ENCODE measurements at places on chromosomes 12 and 14.
A peak's percentile ranks its signal among the peaks of the same experiment; 100 is the strongest.

DNA sequence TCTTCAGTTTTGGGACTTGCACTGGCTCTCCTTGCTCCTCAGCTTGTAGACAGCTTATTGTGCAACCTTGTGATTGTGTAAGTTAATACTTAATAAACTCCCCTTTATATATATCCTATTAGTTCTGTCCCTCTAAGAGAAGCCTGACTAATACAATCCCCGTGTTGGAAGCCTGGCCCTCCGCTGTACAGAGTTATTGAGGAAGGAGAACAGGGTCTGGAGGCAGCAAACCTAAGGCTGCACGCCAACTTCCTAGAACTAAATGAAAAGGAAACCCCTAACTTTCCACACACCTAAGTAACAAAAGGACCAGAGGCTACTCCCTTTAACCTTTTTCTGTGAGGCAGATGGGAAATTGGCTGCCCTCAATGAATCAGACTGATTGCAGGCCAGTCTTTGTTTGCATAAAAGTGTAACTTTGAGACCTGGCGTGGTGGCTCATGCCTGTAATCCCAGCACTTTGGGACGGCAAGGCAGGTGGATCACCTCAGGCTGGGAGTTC, 42.6 kb upstream of the LIMA1 start:
- peaks cover 10% of the 10 kb centered on the region for H3K4me1 ChIP-seq
- peak overlapping the region; percentile 40 for H3K27ac ChIP-seq
- no peaks in the 10 kb centered on the region for H3K36me3 ChIP-seq
- no peak overlapping the region for H3K4me3 ChIP-seq
- DNase-seq: no peak
- no peaks in the 10 kb centered on the region for H3K27me3 ChIP-seq

DNA sequence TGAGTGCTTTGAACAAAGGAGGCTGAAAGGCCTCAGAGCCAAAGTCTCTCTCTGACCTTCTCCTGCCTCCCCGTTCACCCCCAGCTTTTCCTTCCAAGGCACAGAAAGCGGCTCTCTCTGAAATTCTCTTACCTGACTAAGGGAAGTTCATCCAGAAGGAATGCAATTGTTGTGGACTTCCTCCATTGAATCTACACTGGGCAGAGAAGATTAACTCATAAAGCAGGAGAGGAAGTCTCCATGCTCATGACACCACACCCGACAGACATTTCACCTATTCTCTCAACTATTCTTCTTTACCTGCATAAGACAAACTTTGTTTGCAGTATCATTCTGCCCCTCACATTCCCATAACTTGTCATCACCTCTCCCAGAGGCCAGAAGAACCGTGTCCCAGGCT, 129.3 kb upstream of the CCDC175 start:
- H3K4me1 ChIP-seq: no peaks in the 10 kb centered on the region
- H3K4me3 ChIP-seq: no peak overlapping the region
- DNase-seq: no peak
- H3K27ac ChIP-seq: no peak overlapping the region
- no peaks in the 10 kb centered on the region for H3K36me3 ChIP-seq

GRCh38 chr14:94111276-94112095, 950 bp downstream of the IFI27 start:
- H3K36me3 ChIP-seq: no peaks in the 10 kb centered on the region
- peak overlapping the region; percentile 48 for H3K4me3 ChIP-seq
- H3K27me3 ChIP-seq: no peaks in the 10 kb centered on the region
- no peak for DNase-seq

- no peak overlapping the region for H3K4me3 ChIP-seq
- H3K36me3 ChIP-seq: no peaks in the 10 kb centered on the region
- H3K27ac ChIP-seq: no peak overlapping the region
- H3K27me3 ChIP-seq: no peaks in the 10 kb centered on the region
Observed at GRCh38 chr12:78406828-78407227, 457.7 kb upstream of the SYT1 start.

GRCh38 chr12:65673732-65674131, 150.6 kb upstream of the HMGA2 start:
- no peak overlapping the region for H3K4me3 ChIP-seq
- no peaks in the 10 kb centered on the region for H3K36me3 ChIP-seq
- no peaks in the 10 kb centered on the region for H3K27me3 ChIP-seq
- DNase-seq: no peak

- no peaks in the 10 kb centered on the region for H3K27me3 ChIP-seq
- no peak for DNase-seq
- H3K36me3 ChIP-seq: no peaks in the 10 kb centered on the region
- H3K4me1 ChIP-seq: peaks cover 34% of the 10 kb centered on the region
Observed at GRCh38 chr14:64765740-64766302, 61.6 kb downstream of the PLEKHG3 start.

- peak overlapping the region; percentile 79 for H3K27ac ChIP-seq
- H3K27me3 ChIP-seq: no peaks in the 10 kb centered on the region
- DNase-seq: no peak
- H3K36me3 ChIP-seq: no peaks in the 10 kb centered on the region
- H3K4me1 ChIP-seq: peaks cover 10% of the 10 kb centered on the region
Observed at GRCh38 chr12:21656905-21657325, 727 bp downstream of the LDHB start.

DNA sequence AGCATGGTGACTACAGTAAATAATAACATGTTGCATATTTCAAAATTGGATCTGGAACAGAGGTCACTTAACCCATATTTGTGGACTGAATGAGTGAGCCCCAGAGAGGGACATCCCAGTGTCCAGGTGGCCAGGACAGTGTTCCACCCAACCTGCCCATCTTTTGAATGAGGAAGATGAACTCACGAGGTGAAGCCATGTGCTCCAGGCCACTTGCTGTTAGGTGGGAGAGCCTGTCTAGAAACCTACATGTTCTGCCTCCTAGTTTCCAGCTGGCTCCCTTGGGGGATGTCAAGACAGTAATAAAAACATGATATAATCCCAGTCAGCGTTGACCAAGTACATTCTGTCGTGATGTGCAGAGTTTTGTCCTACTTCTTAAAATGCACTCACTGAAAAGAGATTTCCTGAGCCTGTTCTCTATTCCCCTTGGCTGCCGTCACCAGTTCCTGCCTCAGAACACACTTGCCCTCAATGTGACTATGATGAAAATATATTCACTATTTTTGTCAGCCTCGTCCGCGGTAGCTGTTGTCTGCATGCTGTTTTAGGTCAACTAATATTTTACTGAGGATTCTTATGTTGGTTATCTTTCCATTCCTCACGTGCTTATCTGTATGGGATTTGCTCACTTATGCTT, 25.7 kb downstream of the TSPAN9 start:
- no peak overlapping the region for H3K4me3 ChIP-seq
- no peak overlapping the region for H3K27ac ChIP-seq
- H3K27me3 ChIP-seq: no peaks in the 10 kb centered on the region

- H3K27ac ChIP-seq: no peak overlapping the region
- no peaks in the 10 kb centered on the region for H3K4me1 ChIP-seq
- DNase-seq: no peak
Observed at GRCh38 chr12:29738365-29738764, 45.4 kb downstream of the TMTC1 start.

DNA sequence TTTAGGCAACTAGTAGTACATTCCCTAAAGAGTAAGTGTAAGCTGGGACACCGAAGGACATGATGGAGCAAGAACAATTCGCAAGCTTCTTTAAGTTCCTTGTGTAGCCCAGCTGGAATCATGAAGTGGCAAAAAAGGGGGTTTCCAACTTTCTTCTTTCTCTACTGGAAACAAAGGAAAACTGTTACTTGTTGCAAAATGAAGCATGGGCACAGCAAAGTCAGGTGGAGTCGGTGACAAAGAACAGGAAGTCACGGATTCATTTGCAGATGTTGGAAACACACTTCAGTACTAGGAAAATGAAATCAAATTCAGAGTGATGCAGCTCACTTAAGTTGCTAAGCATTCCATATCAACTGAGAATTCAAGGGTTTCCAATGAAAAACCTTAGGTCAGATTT, 706.9 kb upstream of the STXBP6 start:
- H3K36me3 ChIP-seq: no peaks in the 10 kb centered on the region
- H3K27ac ChIP-seq: no peak overlapping the region
- no peak for DNase-seq
- H3K4me1 ChIP-seq: no peaks in the 10 kb centered on the region

- no peaks in the 10 kb centered on the region for H3K36me3 ChIP-seq
- H3K27ac ChIP-seq: no peak overlapping the region
- H3K27me3 ChIP-seq: no peaks in the 10 kb centered on the region
- H3K4me1 ChIP-seq: peaks cover 1% of the 10 kb centered on the region
- no peak for DNase-seq
- H3K4me3 ChIP-seq: no peak overlapping the region
Observed at GRCh38 chr14:70803321-70804310, 5.7 kb downstream of the MAP3K9 start.

DNA sequence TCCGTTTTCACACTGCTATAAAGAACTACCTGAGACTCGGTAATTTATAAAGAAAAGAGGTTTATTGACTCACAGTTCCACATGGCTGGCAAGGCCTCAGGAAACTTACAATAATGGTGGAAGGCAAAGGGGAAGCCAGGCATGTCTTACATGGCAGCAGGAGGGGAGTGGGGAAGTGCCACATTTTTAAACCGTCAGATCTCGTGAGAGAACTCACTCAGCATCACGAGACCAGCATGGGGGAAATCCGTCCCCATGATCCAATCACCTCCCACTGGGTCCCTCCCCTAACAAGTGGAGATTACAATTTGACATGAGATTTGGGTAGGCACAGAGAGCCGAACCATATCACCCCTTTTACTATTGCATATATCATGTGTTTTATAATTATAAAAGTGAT, 2.0 kb upstream of the PIGH start:
- H3K27ac ChIP-seq: no peak overlapping the region
- H3K4me3 ChIP-seq: no peak overlapping the region
- H3K27me3 ChIP-seq: no peaks in the 10 kb centered on the region

DNA sequence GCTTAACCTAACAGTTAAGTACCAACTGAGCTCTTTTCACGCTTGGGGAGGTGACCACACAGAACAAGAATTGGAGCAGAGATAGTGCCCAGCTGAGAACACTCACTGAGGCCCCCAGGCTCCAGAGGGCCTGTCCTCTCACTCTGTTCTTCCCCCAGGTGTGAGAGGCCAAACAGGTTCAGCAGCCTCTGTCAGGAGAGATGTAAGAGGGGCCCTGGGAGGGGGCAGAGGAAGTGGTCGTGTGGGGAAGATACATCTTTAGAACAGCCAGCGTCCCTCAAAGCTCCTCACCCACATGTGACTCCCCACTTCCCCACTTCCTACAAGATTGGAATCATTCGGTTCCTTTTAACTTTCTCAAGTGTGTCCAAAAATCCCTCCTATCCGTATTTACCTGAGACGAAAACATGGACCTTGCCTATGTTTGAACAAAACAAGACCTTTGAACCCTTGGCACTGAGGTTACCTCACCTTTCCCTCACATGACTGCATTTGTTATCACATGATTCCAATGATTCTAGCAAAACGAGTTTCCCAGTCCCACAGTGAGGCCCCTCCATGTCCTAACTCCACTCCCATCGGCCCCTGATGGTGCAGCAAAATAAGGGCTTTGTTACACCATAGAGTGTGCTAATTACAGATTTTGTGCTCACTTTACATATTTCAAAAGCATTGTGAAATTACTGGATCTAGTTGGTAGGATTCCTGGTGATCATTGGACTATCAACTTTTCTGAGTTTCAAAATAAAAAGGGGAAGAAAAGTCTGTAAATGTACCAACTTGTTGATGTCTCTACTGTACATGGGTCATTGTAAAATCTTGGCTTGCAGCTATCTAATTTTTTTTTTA, 40.0 kb upstream of the PAPOLA start:
- H3K27ac ChIP-seq: no peak overlapping the region
- DNase-seq: no peak
- H3K4me3 ChIP-seq: no peak overlapping the region
- H3K27me3 ChIP-seq: no peaks in the 10 kb centered on the region

DNA sequence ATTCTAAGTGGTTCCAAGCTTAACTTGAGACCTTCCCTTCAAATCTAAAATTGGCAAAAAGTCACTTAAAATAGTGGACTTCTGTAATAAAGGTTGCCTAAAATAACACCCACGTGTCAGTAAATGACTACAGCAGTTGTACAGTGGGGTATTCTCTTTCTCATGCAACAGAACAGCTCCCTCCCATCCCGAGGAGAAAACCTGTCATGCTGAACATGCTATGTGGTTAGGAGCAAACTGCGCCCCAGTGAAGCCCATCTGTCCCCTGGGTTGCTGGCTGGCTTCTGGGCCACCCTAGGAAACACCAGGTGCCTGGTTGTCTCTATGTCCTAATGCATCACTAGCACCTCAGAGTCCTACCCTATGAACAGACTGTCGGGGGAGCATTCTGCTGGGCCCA, 2.7 kb downstream of the BTBD6 start:
- H3K27me3 ChIP-seq: no peaks in the 10 kb centered on the region
- peaks cover 33% of the 10 kb centered on the region for H3K4me1 ChIP-seq
- H3K4me3 ChIP-seq: no peak overlapping the region
- no peak for DNase-seq

GRCh38 chr14:55221186-55221585, 29.8 kb upstream of the DLGAP5 start:
- H3K36me3 ChIP-seq: no peaks in the 10 kb centered on the region
- H3K27ac ChIP-seq: no peak overlapping the region
- no peaks in the 10 kb centered on the region for H3K4me1 ChIP-seq
- no peaks in the 10 kb centered on the region for H3K27me3 ChIP-seq
- H3K4me3 ChIP-seq: no peak overlapping the region
- DNase-seq: no peak
